ENCODE measurements at places on chromosomes 7 and 10. TPM values are rescaled to one million over a fixed set of nuclear protein-coding genes. Genes with fewer than 3 reads are reported as not detected.

DNA sequence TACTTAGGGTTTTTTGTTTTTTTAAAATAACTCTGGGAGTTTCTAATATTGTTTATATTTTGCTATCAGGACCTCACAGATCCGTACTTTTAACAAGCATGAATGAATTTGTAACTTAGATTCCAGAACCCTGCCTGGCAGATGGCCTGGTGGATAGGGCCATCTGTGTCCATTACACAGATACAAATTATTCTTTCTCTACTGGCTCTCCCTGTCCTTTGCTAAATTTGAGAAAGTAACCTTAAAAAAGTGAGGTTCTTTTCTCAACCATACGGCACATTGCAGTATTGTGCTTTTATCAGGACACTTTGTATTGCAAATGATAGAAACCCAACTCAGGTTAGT is 26.6 kb downstream of the LCOR start:
- H3K27ac ChIP-seq, result peak overlapping the region; percentile 7
- no peak overlapping the region for H3K4me3 ChIP-seq
- no peaks in the 10 kb centered on the region for H3K27me3 ChIP-seq
- DNase-seq, result no peak
- H3K36me3 ChIP-seq, result peaks cover 23% of the 10 kb centered on the region
- peaks cover 47% of the 10 kb centered on the region for H3K4me1 ChIP-seq

- no peaks in the 10 kb centered on the region for H3K27me3 ChIP-seq
- H3K4me3 ChIP-seq, result no peak overlapping the region
- peaks cover 12% of the 10 kb centered on the region for H3K36me3 ChIP-seq
- H3K27ac ChIP-seq, result no peak overlapping the region
- no peaks in the 10 kb centered on the region for H3K4me1 ChIP-seq
- no peak for DNase-seq
Observed at GRCh38 chr10:104026762-104027161, 58.9 kb downstream of the COL17A1 start.

- no peaks in the 10 kb centered on the region for H3K27me3 ChIP-seq
- DNase-seq, result no peak
- no peaks in the 10 kb centered on the region for H3K36me3 ChIP-seq
- H3K4me1 ChIP-seq, result no peaks in the 10 kb centered on the region
- no peak overlapping the region for H3K27ac ChIP-seq
- H3K4me3 ChIP-seq, result no peak overlapping the region
Observed at GRCh38 chr10:17747883-17748550, 4.0 kb upstream of the TMEM236 start.

GRCh38 chr10:58299580-58299979 is 30.6 kb downstream of the CISD1 start:
- H3K4me1 ChIP-seq, result no peaks in the 10 kb centered on the region
- H3K27me3 ChIP-seq, result peaks cover 3% of the 10 kb centered on the region

GRCh38 chr7:90723233-90723632 is 127.1 kb downstream of the CDK14 start:
- H3K4me3 ChIP-seq, result no peak overlapping the region
- peak overlapping the region; percentile 84 for H3K27ac ChIP-seq
- H3K4me1 ChIP-seq, result peaks cover 43% of the 10 kb centered on the region
- no peaks in the 10 kb centered on the region for H3K27me3 ChIP-seq
- H3K36me3 ChIP-seq, result peaks cover 6% of the 10 kb centered on the region

DNA sequence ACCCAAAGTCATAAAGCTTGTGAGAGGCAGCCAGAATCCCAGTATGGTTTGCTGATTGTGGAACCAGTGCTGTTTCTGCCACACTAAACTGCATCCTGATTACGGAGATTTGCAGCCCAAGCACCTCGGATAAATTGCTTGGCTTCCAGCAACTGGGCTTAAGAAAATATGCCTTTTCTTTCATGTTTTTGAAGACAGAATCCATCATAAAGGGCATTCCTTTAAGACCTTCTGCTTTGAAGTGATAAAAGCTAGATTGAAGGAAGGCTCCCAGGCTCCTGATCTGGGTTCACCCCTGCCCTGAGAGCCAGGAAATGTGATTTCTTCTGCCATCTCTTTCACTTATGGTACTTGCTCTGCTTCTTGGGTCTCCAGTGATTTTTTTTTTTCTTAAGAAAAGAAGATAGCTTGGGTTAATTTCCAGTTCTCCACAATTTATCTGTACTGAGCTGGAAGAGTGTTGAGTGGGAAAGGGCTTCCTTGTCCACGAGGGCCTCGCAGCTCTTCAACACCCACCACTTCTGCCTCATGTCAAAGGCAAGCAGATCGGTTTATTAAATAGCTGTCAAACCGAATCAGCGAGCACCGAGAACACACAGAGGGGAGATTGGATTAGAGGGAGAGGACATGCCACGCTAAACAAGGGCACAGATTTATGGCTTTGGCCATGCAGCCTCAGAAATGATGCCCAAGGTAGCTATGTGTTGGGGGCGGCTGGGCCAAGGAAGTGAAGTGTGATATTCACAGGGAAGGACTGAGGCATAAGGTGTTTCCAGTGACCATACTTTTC is 94.9 kb upstream of the TBX20 start:
- H3K27me3 ChIP-seq, result no peaks in the 10 kb centered on the region
- H3K4me1 ChIP-seq, result no peaks in the 10 kb centered on the region
- no peaks in the 10 kb centered on the region for H3K36me3 ChIP-seq
- H3K4me3 ChIP-seq, result no peak overlapping the region
- H3K27ac ChIP-seq, result no peak overlapping the region

DNA sequence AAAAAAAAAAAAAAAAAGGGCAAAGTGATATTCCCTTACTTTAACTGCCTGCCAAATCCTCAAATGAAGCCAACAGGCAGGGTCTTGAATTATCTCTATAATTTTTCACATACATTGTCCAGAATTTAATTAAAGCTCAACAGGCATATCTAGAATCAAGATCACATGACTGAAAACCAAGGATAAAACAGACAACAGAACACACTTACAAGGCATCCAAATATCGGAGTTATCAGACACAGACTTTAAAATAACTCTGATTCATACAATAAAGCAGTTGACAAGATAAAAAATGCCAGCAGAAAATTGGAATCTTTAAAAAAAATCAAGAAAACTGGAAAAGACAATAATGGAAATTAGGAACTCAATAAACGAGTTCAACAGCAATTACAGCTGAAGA is 10.7 kb downstream of the CYTH3 start:
- H3K36me3 ChIP-seq, result no peaks in the 10 kb centered on the region
- no peak overlapping the region for H3K4me3 ChIP-seq
- no peak for DNase-seq
- no peaks in the 10 kb centered on the region for H3K27me3 ChIP-seq
- no peak overlapping the region for H3K27ac ChIP-seq
- peaks cover 19% of the 10 kb centered on the region for H3K4me1 ChIP-seq

GRCh38 chr10:17547060-17547459 is 70.1 kb downstream of the HACD1 start:
- no peak overlapping the region for H3K27ac ChIP-seq
- H3K4me1 ChIP-seq, result no peaks in the 10 kb centered on the region
- H3K4me3 ChIP-seq, result no peak overlapping the region
- H3K36me3 ChIP-seq, result no peaks in the 10 kb centered on the region

The KIFBP gene
- total RNA-seq, result 15.7 TPM

The OR2A12 gene
- total RNA-seq, result not detected

The CYP2C18 gene
- total RNA-seq, result not detected

The MACROH2A2 gene
- not detected for total RNA-seq

The UCMA gene
- not detected for total RNA-seq

The CBLL1 gene
- 49.9 TPM for total RNA-seq

The PLXDC2 gene
- total RNA-seq, result 0.07 TPM
